ENCODE measurements at places on chromosomes 1 and 21. TPM values are rescaled to one million over a fixed set of nuclear protein-coding genes. Genes with fewer than 3 reads are reported as not detected.

DNA sequence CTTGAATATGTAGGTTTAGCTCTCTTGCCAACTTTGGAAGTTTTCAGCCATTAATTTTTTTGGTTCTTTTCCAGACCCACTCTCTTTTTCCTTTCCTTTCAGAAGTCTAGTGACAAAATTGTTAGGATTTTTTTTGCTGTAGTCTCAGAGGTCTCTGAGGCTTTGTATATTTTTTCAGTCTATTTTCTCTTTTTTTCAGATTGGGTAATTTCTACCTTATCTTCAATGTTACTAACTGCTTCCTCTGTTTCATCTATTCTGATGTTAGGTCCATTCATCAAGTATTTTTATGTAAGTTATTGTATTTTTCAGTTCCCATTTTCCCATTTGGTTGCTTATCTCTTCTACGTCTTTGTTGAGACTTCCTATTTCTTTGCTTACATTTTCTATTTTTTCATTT, 15.7 kb downstream of the RGS2 start:
- H3K27ac ChIP-seq, result no peak overlapping the region
- H3K4me3 ChIP-seq, result no peak overlapping the region
- peaks cover 2% of the 10 kb centered on the region for H3K36me3 ChIP-seq
- H3K4me1 ChIP-seq, result peaks cover 40% of the 10 kb centered on the region

GRCh38 chr21:44024887-44025353, 12.8 kb downstream of the TRAPPC10 start:
- no peaks in the 10 kb centered on the region for H3K27me3 ChIP-seq
- peaks cover 47% of the 10 kb centered on the region for H3K4me1 ChIP-seq
- DNase-seq, result no peak
- no peak overlapping the region for H3K4me3 ChIP-seq
- H3K27ac ChIP-seq, result peak overlapping the region; percentile 94

DNA sequence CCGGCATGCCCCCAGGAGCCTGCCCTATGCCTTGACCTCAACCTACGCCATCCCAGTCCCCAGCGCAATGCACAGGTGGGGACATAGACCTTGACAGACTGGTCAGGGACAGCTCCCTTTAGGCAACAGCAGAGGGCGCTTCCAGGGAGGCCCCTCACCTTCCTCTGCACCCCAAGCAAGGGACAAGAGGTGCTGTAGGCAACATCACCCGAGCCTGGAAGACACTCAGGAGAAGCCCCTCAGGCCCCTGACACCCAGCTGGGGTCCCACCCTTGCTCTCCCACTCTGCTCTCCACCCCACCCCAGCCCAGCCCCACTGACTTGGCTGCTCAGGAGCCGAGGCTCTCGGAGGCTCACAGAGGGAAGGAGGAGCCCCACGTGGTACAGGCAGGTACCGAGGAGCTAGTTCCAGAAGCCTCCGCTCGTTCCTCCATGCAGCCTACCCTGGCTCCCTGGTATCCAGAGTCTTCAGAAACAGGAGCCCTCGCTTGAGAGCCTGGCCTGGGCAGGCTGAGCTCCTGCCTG, 2.4 kb upstream of the WNT3A start:
- no peak overlapping the region for H3K27ac ChIP-seq
- no peaks in the 10 kb centered on the region for H3K36me3 ChIP-seq
- H3K27me3 ChIP-seq, result peaks cover 69% of the 10 kb centered on the region
- no peak overlapping the region for H3K4me3 ChIP-seq

- H3K36me3 ChIP-seq, result no peaks in the 10 kb centered on the region
- no peaks in the 10 kb centered on the region for H3K27me3 ChIP-seq
- H3K4me3 ChIP-seq, result no peak overlapping the region
Measured at GRCh38 chr1:86052948-86053698, 103.4 kb downstream of the COL24A1 start.

DNA sequence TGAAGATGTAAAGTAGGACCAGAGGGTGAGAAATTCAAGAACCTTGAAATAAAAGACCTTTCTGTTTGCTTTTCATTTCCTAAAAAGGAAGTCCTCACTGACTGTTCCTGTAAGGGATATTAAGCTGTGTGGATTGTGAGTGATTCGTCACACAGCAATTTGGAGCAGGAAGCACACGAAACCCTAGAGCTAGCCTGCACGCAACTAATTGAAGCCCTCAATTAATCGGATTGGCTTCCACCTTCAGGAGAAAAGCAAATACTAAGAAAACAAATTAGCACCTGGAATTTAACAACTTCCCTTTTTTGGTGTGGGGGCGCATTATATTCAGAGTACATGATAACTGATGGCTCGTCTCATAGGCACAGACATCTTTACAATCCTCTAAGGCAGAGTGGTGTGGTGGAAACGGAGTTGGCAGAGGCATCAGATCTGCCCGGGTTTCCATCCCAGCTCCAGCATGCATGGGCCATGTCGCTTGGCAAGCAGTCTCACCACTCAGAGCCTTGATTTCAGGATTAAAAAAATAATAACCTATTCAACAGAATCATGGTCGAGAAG, 95.2 kb downstream of the KCNJ15 start:
- DNase-seq, result no peak
- peak overlapping the region; percentile 97 for H3K27ac ChIP-seq
- H3K36me3 ChIP-seq, result no peaks in the 10 kb centered on the region
- H3K4me1 ChIP-seq, result peaks cover 78% of the 10 kb centered on the region
- no peaks in the 10 kb centered on the region for H3K27me3 ChIP-seq

DNA sequence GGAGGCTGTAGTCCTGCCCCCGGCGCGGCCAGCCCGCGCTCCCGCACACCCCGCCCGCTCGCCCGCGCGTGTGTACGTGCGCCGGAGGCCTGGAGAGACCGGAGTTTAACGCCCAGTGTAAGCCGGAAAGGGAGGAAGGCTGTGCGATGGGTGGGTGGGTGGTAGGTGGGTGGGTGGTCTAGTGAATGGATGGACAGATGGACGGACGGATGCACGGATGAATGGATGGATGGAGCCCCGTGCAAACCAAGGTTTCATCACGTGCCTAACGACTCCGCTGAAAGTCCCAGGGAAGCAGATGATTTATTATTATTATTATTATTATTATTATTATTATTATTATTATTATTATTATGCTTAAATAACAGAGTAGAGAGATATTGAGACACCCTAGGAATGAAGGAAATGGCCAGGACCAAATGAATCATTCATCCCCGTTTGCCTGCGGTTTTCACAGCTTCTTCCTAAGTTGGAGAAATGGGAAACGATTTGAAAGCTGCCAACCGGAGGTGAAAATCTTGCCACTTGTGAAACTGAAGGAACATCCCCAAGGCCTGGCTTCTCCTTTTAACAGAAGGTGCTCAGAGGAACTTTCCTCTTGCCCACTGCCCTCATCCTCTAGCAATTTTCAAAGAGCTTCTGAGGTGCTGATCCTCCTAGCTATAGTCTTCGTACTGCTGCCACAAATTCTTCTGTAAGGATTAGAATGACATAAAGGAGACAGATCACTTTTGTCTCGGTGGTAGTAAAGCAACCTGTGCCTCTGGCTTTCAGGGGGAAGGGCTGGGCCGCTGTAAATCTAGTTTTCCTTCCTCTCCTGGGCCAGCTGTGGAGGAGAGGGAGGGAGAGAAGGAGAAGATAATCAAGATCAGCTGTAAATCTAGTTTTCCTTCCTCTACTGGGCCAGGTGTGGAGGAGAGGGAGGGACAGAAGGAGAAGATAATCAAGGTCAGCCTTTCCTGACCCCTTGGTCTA, 648 bp upstream of the RGS7 start:
- H3K4me3 ChIP-seq, result peak overlapping the region; percentile 63
- no peak for DNase-seq
- H3K27ac ChIP-seq, result peak overlapping the region; percentile 60
- H3K27me3 ChIP-seq, result no peaks in the 10 kb centered on the region

SYPL2 gene
- 0.75 TPM for total RNA-seq

All from chondrocyte (in vitro differentiated cells).